ENCODE measurements at places on chromosomes 12 and 14. TPM values are rescaled to one million over a fixed set of nuclear protein-coding genes. Genes with fewer than 3 reads are reported as not detected.

DNA sequence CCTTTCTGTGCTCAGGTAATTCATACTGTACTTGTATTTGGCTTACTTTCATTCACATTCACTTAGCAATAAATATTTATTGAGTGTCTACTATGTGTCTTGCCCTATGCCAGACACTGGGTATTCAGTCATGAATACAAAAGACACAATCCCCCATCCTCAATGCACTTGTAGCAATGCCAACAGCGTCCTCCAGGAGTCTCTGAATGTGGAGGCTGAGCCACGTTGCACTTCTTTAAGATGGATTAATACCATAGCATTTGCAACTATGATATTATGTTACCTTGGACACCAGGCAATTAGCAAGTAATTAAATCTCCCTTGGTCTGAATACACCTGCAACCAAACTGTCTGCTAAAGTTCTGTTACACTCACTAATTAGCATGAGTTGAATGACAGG lies 58.8 kb downstream of the OTX2 start:
- DNase-seq: no peak

- DNase-seq: no peak
Measured at GRCh38 chr12:3998968-3999792, 126.0 kb upstream of the PARP11 start.

DNA sequence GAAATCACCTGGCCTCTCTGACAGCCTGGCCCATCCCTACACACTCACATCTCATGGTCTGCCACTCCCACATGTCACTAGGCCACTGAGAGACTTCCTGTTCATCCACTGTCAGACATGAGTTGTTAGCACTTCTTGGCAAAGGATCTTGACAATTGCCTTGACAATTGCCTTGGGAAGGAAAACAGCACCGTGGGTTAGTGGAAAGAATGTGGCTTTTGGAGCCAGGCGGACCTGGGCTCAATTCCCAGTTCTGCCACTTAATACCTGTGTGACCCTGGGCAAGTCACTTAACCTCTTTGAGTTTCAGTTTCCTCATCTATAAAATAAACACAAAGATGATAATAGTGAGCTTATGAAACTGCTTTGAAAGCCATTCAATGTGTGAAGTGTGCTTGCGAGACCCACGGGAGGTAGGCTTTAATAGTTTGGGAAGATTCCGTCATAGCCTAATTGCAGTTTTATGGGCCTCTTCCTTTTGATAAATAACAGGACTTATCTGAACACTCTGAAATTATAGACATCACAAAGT lies 250.4 kb downstream of the C12orf75 start:
- no peak for DNase-seq

DNA sequence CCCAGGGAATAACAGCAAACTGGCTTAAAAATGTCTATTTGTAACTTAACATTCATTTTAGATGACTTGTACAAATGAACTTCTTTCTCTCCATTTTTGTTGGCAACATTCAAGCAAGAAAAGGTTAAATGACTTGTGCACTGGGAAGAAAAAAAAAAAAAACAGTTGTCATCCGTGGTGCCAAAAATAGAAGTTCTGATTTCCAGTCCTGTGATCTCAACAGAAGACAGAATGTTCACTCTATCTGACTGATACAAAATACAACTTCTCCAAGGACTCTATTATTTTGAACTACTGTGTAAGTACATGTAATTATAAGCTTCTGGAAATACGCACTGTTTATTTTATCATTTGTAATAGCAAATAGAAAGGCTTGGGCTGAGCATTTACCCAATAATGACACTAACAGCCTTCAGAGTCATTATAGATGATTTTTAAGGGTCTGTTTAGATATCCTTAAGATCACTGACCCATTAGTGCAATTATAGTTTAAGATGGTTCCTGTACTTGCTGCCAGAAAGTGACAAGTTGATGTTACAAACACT lies 59.9 kb downstream of the LIN7A start:
- no peak for DNase-seq

- no peak for DNase-seq
Measured at GRCh38 chr12:42593874-42594273, 4.3 kb upstream of the PRICKLE1 start.

GRCh38 chr12:106300761-106301160 lies 1.8 kb upstream of the TCP11L2 start:
- no peak for DNase-seq

Gene APOF
- total RNA-seq: not detected

DNA sequence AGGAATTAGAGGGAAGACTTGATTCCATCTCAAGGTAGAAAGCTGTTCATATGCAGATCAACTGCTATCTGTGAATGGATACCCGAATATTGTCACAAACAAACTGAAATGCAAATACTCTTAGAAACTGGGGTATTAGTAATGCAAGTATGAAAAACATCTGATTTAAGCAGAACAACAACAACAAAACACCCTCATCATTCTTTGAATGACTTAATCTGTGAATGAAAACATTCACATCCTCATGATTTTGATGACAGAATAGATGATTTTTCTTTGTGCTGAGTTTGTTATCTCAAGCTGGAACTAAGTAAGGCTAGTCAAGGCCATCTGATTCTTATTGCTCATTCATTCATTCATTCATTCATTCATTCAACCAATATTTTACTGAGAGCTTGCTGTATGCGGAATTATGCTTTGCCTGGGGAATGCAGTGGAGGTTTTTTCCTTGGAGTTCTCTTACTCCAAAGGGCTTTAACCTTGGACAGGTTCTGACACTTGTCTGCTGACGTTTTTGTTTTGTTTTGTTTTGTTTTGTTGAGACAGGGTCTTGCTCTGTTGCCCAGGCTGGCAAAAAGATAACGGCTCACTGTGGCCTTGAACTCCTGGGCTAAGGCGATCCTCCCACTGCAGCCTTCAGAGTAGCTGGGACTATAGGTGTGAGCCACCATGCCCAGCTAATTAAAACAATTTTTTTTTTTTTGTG lies 23.3 kb downstream of the OR10G3 start:
- DNase-seq: no peak

GRCh38 chr12:50086148-50086547 lies 1.0 kb downstream of the SMARCD1 start:
- no peak for DNase-seq

DNA sequence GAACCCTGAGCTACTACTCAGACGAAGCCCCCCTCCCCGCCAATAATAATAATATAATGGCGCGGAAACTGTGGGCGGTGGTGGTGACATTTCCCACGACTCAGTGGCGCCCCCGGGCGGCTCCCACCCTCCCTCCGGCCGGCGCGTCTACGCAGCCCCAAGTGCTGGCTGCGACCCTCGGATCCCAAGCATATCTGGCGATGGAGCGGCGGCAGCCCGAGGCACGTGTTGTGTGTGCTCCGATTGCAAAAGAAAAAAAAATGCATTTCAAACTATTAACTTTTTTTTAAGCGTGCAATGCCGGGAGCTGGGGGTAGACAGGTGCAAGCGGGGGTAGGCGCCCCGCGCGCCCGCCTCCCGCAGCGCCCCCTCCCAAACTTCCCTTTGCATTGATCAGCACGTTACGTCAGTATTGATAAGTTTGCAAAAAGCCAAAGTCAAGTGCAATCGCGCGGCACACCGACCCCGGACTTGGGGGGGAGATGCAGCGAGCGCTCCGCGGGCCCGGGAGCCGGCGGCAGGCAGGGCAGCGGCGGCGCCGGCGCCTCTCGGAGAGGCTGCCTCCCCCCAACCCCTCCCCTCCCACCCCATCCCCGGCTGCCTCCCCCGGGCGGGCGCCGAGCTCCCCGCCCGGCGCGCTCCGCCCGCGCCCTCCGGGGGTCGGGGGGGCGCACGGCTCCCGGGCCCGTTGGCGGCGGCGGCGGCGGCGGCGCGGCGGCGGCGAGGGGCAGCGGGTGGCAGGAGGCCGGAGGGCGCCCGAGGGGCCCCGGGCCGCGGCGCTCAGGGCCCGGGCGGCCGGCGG lies 113.1 kb upstream of the MYL2 start:
- no peak for DNase-seq

DNA sequence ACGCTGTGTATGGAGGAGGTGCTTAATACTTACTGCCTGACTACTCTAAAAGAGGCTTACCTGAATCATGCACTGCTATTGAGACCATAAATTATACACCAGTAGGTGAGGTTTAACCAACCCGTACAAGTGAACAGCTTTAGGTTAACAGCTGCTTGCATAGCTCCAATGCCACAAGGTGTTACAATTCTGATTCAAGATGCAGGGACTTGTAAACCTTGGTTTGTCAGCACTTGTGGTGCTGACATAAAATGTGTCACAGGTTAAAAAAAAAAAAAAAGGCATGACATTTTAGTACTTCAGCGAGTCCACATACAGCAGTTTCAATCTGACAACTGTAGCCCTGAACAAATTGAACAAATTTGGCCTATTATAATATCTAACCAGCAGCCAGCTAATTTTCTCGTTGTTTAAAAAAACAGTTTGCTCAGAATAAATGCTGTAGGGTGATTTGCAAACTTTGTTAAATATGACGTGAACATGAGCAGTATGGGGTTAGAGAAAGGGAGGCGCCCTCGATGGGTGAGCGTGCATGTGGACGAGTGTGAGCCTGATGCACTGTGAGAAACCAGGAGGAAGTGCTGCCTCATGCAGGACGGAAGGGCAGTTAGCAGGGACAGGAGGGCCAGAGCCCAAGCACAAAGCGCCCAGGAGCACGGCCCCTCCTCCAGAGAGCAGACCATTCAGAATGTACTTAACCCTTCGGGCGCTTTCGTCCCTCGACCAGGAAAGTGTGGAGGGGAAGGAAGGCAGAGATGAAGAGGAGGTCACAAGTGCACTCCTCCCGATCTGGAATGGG lies 44.7 kb downstream of the TCHP start:
- DNase-seq: no peak

Gene MORN3
- total RNA-seq: not detected

Gene COCH
- total RNA-seq: 6.2 TPM

Gene SLC25A29
- total RNA-seq: 9.6 TPM

- no peak for DNase-seq
Measured at GRCh38 chr12:66189486-66189843, 451 bp downstream of the IRAK3 start.

Gene CMA1
- total RNA-seq: not detected

- DNase-seq: no peak
Measured at GRCh38 chr12:50240792-50241114, 42.6 kb downstream of the LIMA1 start.

Gene RSRC2
- total RNA-seq: 54.6 TPM

DNA sequence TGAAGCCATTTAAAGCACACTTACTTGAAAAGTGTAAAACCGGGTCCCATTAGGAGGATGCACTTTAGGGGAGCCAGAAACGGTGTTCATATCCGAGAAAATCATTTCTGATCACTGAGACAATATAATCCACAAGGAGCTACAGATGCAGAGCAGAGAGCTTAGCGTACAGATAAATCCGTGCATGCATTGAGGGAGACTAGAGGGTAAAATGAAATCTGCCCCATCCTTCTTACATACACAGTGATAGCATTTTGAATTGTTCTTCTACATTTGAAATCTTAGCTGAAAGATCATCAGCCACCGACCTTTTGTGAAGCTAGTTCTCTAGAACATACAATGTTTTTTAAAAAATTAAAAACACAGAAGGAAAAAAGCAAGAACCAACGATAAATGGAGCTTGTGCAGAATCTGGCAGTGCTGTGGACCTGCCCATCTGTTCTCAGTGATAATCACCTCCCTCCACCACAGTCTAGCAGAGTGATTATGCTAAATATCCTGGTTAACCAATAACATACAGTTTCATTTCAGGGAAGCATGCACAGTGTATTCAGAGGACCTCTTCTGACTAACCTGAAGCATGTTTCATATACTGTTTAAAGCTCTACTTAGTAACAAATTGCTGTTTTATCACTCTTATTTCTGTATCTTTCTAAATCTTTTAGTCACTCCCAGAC lies 161.1 kb downstream of the PPFIA2 start:
- DNase-seq: no peak

DNA sequence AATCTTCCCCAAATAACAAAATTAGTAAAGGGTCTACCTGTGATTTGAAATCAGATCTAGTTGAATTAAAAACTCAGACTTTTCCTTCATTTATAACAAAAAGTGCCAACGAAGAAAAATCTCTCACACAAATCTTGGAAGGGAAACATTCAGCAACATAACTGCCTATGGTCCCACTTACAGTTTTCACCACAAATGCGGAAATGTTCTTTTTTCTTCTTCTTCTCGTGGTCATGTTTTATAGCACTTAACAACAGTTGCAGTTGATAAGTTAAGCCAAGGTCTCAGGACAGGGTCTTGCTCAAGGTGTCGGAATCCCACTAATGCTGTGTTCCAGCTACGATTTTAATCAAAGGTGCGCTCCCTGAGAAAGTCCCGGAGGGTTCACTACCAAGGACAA lies 10.1 kb downstream of the RNASE6 start:
- no peak for DNase-seq

Gene NUAK1
- total RNA-seq: 4.9 TPM

DNA sequence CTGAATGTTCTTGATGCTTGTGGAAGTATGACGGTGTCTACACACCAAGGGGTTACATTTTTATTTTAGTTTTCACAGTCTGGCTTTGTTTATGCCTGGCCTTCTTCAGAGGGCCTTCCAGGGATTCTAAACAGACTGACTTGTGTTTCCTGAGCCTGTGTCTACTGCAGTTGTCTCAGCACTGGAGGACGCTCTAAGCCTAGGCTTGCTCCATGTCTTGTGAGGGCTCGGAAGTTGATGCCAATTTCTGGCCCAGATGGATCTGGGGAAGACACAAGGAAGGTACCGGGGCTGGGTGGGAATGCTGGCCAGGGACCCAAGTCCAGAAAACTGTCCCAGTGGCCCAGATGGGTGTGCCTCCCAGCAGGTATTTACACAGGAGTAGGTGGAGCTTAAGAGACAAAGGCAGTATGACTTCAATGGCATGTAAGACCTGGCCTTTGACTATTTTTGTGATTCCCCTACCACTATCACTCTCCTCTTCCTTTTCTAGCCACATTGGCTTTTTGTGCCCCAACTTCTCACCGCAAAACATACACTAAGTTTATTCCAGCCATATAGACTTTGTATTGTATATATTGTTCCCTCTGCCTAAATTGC lies 56.9 kb downstream of the GPR137C start:
- DNase-seq: no peak

DNA sequence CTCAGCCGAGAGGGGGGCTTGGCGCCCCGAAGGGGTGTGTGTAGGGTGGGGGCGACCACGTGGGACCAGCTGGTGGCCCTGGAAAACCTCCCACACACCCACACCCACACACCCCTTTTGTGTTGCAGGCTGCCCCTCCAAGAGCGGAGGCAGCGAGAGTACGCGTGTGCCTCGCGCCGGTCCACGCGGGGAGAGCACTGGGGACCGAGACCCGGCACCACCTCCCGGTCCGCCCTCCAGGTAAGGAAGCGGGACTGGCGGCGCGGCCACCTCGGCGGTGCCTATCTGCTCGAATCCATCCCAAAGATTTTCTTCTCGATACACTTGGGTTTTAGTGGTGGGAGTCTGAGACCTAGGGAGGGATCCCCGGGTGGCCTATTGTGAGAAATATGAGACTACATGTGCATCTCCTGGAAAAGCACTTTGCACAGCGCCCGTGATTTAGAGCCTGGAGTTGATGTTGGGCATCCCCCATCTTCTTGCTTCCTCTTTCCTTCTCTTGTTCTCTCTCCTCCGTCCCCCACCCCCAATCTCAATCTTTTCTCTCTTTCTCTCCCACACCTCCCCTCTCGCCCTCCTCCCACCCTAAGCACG lies 393 bp downstream of the SYT1 start:
- no peak for DNase-seq
